ENCODE measurements at places on chromosomes 1 and 21.

GRCh38 chr21:33865996-33866575, 49.5 kb downstream of the ATP5PO start:
- DNase-seq, result no peak

GRCh38 chr1:201647722-201648065, 108.8 kb downstream of the NAV1 start:
- DNase-seq, result no peak

- no peak for DNase-seq
Measured at GRCh38 chr1:175133673-175134435, 58.7 kb downstream of the KIAA0040 start.

- DNase-seq, result no peak
Measured at GRCh38 chr1:3369446-3370076, 84.9 kb upstream of the ARHGEF16 start.

- DNase-seq, result no peak
Measured at GRCh38 chr1:32250893-32251716, at the start of gene LCK. LCK (plus strand) TSS chr1:32251265; CDS start chr1:32274330, 23,065 bp downstream.

GRCh38 chr1:166153525-166154314, 13.1 kb downstream of the FAM78B start:
- DNase-seq, result no peak

DNA sequence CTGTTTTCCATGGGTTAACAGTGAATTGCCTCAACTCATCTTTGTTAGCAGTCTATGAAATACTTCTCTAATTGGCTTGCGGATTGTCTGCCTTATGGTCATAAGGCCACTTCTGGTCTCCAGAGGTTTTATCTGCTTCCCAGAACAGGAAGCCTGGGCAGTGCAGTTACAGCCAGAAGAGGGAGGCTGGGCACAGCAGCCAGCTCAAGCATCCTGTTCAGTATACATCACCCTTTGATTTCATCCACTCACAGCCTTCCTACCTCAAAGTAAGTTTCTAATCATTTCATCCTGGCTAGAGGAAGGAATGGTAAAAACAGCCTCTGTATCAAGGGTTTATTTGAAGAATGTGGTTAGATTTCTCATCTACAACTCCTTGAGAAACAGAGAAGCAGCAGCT, 311.5 kb upstream of the DEPDC1 start:
- no peak for DNase-seq

- no peak for DNase-seq
Measured at GRCh38 chr1:110916669-110917306, 43.8 kb downstream of the CD53 start.

GRCh38 chr1:57637155-57637554, 213.3 kb upstream of the DAB1 start:
- DNase-seq, result no peak

DNA sequence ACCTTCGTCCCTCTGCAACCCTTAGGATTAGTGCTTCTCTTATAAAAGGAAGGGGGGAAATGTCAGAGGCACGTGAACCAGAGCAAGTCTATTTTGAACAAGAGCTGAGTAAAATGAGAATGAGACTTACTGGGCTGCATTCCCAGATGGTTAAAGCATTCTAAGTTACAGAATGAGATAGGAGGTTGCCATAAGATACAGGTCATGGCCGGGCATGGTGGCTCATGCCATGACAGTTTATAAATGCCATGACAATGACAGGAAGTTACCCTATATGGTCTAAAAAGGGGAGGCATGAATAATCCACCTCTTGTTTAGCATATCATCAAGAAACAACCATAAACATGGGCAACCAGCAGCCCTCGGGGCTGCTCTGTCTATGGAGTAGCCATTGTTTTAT, 2.5 kb upstream of the AQP10 start:
- no peak for DNase-seq

DNA sequence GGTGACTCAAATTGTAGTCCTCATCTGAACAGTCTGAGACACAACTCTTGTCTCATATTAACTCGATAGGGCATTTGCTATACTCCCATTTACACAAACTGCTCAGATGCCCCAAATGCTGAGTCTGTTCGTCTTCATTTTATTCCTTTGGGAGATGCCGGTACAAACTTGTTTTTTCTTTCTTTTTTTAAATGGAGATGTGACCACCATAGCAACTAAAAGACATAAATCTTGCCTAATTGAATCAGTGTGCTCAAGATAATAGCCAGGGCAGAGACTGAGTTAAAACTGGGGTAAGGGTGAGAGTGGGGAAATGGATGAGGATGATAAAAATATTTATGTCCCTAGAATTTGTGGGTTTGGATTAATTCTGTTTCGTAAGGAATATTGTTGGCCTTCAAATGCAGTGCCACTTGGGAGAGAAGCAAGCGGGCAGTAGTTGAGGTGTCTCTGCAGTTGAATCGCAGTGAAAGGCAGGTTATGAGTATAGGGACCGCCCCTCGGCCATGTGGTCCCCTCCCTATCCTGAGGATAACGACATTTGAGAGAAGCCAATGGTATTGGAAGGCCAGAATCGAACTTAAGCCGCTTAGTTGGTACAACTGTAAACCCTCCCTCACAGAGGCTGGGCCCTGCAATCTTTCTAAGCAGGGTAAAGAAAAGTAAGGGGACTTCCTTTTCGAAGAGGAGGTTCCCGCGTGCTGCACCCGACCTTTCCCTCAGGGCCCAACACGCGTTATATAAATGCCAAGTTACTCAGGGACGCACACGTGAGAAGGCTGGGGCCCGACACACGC, 859 bp upstream of the LRRC8B start:
- no peak for DNase-seq

DNA sequence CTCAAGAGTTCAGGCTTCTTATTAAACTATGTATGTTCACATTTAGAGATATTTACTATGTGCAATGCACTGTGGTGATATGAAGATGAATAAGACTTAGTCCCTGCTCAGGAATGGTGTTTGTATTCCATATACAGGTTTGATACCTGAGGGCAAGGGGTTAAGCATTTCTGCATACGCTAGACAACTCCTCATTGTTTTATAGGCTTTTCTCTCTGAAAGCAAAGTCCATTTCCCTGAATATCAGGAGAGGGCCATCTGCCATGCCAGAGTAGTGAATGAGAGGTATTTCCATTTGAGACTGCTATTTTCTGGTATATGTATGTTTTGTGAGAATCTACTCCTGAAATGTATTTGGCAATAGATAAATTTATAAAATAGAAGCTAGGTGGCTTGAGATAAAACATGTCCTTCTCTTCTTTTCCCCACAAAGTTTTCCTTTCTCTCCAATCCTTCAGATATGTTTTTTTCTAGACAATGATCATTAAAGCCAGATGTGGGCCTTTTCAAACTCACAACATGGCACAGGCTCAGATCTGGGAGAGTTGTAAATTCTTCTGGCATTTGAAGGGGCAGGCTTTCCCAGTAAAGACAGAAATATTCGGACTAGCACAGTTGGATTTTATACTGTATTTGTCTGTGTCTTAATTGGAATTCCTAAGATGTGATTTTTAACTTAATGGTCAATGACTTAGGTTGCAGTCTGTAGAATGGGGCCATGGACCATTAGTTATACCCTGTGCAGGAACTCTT, 73.3 kb upstream of the WDR26 start:
- no peak for DNase-seq

GRCh38 chr1:180953291-180954004, 40.8 kb downstream of the KIAA1614 start:
- no peak for DNase-seq

DNA sequence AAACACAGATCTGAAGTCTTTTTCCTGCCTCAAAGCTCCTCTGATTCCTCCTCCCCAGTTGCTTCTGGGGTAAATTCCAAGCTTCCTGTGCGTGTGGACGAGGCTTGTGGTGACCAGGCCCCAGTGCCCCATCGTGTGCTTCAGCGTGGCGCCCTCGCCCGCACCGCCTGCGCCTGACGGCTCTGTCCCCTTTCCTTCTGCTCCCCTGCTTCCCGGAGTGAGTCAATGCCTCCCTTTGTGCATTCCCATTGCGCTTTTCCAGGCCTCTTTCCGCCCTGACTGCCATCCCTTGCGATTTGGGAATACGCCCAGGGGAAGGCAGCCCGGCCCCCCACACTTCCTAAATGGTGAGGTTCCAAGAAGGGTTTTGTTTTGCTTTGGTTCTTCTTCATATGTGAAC, 36.3 kb downstream of the FAAP20 start:
- DNase-seq, result no peak

DNA sequence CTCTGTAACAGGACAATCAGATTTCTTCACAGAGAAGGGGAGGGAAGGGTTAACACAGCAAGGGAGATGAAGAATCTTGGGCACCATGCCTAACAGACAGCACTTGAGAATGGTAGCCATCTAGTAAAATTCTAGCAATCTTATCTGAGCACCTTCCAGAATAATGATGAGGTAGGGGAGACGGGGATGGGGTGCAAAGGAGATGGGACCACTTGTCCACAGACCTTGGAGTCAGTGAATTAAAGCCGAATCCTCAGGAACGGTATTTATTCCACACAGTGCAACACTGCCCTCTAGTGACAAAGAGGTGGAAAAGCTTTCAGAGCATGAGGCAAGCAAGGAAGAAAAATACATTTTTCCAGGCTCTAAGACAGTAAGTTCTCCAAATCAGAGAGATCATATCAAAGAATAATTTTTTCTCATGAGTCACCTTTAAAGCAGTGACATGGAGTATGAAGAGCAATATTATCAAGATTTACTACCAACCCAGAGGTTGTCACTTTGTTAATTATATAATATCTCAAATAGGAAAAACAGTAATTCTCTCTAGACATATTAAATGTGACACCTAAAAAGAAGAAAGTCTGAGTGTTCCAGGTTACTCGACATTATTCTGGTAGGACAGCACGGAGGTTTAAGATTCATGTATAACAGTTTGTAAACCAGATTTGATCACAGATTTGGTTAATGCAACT, 43.3 kb upstream of the LPAR3 start:
- no peak for DNase-seq

DNA sequence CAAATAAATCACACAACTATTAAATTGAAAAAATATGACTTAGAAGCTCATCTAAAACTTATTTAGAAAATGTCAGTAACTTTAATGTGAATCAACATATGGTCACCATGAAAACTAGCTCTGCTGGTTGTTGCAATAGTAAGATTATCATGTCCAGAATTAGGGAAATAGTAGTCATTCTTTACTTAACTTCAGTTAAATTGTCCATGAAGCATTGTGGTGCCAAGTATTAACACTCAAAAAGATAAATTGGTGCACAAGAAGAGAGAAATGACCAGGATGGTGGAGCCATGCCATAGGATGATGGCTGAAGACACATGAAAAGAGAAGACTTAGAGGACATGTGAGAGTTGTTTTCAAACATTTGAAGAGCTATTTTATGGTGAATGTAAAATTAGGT, 130.2 kb upstream of the PTGFR start:
- DNase-seq, result no peak

DNA sequence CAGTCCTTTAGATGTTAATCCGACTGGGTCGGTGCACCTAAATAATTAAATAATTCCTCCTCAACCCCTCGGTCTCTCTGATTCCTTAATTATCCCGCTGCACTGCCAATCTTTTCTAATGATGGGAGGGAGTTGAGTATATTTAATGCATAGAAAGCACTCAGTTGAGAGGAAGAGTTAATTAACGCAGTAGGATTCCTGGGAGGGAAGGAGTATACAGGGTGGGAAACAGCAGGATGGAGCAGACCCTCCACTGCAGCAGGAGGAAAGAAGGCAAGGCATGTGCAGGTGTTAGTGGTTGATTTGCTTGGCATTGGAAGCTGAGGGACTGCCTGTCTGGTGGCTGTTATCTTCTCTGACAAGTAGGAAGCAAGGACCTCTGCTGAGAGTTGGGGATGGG, 9.9 kb upstream of the REN start:
- DNase-seq, result no peak

DNA sequence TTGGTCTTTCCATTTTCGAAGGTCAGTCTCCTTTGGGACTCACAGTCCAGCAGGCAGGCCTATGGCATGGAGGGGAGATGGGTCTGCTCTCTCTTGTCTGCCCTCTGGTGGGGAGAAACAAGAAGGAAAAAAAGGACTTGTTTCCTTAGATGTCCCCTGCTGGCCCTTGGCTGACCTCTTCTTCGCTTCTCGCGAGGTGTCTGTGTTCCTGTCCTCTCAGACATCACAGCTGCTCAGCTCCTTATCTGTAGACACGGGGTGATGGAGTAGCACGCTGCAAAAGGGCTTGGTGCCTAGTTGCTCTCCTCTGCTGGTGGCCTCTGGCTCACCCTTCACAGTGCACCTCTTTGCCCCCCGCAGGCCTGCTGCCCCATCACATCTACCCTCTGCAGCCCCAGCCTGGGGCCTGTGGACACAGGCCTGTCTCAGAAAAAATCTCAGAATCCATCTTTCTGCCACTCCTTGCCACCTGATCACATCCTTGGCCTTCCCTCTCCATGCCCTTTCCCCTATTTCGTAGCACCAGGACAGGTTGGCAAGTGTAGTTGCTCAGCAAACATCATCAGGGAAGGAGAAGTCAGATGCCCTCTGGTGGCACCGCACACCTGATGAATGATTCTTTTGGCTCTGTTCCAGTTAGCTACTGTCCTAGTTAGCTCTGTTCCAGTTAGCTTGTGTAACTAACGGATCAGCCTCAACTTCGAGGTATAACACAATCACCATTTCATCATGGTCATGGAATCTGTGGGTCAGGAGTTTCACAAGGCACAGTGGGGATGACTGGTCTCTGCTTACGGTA, 18.7 kb upstream of the AK2 start:
- no peak for DNase-seq

GRCh38 chr21:32335601-32336575, 37.2 kb downstream of the MRAP start:
- DNase-seq, result no peak

DNA sequence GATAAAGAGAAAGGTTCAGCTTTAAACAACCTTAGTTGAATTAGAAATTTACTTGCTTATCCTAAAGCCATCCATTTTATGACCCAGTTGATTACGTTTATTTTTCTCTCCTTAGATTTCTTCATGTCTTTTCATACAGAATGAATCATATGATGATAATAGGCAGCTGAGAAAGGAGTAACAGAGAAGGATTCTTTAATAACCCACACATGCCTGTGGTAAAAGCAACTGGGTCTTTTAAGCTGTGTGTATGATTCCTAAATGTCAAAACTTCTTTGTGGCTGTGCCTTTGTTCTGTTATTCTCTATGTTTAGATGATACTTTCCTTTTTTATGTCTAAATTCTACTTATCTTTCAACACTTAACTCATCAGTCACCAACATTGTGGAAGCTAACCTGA, 626.5 kb downstream of the NCAM2 start:
- no peak for DNase-seq

- DNase-seq, result no peak
Measured at GRCh38 chr1:19410393-19410792, 74.9 kb downstream of the CAPZB start.

GRCh38 chr1:51306950-51307349, 23.4 kb downstream of the TTC39A start:
- DNase-seq, result no peak

DNA sequence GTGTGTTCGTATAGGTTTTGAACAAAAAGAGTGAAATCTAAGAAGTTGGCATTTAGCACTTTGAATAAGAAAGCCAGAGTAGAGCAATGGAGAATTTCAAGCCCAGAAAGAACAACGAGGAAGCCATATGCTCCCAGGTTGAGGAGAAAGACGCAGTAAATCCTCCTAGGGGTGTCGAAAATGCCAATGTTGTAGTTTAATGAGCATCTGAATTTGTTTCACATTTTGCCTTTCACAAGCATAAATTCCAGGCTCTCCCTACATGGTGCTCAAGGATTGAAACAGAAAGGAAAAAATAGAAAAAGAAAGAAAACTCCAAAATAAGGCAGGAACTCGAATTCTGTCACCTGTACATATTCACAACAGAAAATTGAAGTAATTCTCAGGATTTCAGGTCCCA, 264.7 kb upstream of the SGIP1 start:
- DNase-seq, result no peak

GRCh38 chr1:161229896-161230295, 4.0 kb downstream of the TOMM40L start:
- no peak for DNase-seq
